ENCODE measurements at places on chromosomes 5 and 9. TPM values are rescaled to one million over a fixed set of nuclear protein-coding genes. Genes with fewer than 3 reads are reported as not detected.

GRCh38 chr9:19378164-19378563 lies 1.9 kb downstream of the RPS6 start:
- DNase-seq: no peak

Gene SNCAIP
- 0.98 TPM for total RNA-seq

- no peak for DNase-seq
These were observed 3.7 kb downstream of the CARD19 start for GRCh38 chr9:93099551-93100275.

- DNase-seq: no peak
These were observed 21.1 kb downstream of the CARTPT start for GRCh38 chr5:71740015-71740753.

DNA sequence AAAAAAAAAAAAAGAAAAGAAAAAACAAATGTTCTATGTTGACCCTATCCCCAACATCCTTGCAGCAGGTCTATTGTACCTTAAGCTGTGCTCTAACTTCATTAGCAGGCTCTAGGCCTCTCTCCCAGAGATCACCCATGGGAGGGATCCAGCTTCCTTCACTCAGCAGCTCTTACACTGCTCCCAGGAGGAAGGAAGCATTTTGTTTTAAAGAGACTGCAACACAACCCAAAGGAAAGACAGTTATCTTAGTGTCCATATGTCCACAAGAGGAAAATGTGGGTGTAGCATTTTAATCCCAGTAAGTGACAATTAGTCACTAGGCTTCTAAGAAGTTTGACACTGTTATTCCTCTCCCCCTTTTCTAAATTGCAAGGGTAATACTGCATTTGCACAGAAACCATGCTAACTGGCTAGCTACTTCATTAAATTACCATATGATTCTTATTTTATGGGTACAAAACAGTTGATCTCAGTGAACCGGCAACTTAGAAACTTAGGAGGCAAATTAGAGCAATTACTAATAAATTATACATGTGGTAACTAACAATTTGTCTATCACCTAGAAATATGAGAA lies 58.8 kb downstream of the MARCHF3 start:
- no peak for DNase-seq

Gene KCNV2
- total RNA-seq: not detected

All from liver (tissue), 10 donors.